ENCODE measurements at places on chromosomes 13 and 19.

DNA sequence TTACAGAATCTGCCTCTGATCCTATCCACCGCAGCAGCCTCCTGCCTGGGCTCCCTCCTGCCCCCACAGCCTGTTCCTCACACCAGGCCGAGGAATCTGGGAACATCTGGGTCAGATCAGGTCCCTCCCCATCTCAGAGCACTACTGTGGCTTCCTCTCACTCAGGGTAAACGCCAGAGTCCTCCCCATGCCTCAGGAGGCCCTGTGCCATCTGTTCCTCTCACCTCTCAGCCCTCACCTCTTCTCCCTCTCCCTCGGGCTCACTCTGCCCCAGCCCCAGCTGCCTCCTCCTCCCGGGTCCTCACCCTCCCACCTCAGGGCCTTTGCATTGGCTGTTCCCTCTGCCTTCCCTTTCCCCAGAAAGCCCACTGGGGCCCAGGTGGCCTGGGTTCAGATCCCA, 18.2 kb downstream of the FCGBP start:
- DNase-seq: no peak

DNA sequence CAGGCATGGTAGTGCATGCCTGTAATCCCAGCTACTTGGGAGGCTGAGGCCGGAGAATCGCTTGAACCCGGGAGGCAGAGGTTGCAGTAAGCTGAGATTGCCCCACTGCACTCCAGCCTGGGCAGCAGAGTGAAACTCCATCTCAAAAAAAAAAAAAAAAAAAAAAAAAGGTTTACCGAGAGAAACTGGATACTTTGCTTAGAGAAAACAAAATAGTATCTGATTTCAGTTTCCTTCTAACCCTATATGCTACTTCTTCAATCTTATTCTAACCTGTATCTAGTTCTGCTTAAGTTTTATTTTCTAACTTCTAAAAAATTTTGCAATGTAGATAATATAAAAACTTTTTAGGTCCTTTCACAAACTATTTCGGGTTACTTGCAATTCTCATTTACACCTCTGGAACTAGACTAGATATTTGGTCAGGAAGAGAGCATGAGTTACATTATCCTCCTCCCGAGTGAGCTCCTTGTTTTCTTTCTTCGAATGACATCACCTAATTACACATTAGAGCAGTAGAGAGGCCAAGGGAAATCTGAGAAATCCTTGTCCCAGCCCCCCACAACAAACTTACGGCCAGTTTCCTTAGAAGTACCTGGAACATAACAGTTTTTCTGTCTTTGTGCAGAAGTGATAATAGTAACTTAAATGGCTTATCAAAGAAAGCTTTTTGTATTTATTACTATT, 128.9 kb downstream of the B3GLCT start:
- no peak for DNase-seq

DNA sequence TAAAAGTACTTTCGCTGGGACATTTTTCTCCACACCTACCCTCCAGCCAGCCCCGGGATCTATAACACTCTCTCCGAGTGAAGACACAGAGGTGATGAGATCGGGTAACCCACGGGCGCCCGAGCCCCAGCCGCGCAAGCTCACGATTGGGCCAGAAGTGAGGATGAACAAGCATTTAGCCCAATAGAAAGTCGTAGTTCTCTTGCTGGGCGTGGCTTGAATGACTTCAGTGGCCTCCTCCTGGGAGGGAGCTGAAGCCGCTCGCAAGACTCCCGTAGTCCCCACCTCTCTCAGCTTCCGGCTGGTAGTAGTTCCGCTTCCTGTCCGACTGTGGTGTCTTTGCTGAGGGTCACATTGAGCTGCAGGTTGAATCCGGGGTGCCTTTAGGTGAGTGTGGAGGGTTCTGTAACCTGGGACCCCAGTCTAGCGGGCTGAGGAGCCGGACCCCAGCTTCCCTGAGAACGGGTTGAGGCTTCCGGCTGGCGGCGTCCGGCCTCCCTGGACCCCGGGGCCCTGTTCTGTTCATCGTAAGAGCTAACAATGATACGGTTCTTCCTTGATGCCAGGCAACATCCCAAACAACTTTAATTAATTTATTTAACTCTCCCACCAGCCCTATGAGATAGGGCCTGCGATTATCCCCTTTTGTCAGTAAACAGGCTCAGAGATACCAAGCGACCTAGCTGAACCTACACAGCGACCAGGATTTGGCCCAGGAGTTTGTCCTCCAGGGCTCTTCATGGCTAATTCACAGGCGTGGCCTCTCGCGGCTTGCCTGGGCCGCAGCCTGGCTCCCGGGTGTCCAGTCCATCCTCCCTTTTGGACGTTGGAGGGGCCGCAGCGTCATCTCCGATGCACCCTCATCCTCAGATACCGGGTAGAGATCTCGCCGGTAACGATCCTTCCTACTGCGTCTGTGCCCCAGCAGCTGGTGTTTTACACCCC, at the start of gene COX6B1:
Gene COX6B1 (plus strand): TSS at position 307 of the 945 bp plus-strand sequence. CDS start 2,921 bp downstream, outside the sequence.
- peak; percentile 95 for DNase-seq

GRCh38 chr13:72144636-72145035, 277.6 kb upstream of the DACH1 start:
- DNase-seq: no peak

DNA sequence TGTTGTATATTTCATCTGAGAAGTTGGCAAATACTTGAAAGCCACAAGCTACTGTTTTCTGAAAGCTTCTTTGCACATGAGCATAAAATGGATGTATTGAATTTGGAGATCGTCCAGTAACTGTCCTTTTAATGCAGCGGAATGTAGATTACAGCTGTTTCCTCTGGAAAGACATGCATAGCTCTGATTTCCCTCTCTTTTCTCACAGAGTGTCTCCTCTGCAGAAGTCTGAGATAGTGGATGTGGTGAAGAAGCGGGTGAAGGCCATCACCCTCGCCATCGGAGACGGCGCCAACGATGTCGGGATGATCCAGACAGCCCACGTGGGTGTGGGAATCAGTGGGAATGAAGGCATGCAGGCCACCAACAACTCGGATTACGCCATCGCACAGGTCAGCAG, 283.0 kb downstream of the SHISA2 start:
- no peak for DNase-seq

GRCh38 chr19:3278294-3278693, 53.8 kb downstream of the CELF5 start:
- no peak for DNase-seq

GRCh38 chr19:3374369-3375112, 8.2 kb downstream of the NFIC start:
- DNase-seq: no peak

All from CD4-positive, alpha-beta T cell treated with Interleukin-1 beta for 1 hour (primary cell).